ENCODE measurements at places on chromosomes 7 and 10.

GRCh38 chr7:100752994-100753393, 19.6 kb downstream of the ZAN start:
- no peak for DNase-seq

GRCh38 chr7:73918926-73919693, 58.2 kb downstream of the TMEM270 start:
- no peak for DNase-seq

GRCh38 chr10:16392531-16393069, 44.2 kb upstream of the PTER start:
- DNase-seq: no peak

DNA sequence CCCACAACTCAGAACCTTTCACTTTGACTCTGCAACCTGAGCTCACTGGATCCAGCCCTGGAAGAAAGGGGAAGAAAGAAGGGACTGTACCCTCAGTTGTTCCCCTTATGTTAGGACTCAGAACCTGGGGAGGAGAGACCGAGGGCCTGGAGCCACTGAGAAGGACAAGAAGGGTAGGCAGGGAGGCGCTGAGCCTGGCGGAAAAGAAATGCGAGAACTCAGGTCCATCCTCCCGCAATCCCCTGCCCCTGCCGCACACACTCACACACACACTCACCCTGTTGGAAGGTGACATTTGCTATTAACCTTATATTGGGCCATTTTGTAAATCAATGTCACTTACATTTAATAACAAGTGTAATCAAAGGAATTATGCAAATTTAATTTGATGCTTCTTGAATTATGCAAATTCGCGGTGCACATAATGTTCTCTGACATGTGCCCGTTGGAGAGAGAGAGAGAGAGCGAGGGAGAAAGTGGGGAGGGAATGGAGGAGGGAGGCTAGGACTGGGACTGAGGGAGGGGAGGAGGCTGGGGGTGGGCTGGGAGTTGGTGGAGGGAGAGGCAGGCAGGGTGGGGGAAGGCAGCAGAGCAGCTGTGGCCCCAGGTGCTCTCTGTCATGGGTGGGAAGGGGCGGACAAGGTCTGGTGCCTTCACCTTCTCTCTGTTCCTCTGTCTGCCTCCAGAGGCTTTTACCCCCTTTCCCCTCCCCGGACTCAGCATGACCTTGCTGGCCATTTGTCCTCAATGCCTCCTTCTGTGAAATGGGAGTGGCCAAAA, 99.6 kb upstream of the PAX2 start:
- no peak for DNase-seq

GRCh38 chr7:46368871-46369270, 447.8 kb upstream of the IGFBP3 start:
- DNase-seq: no peak

GRCh38 chr10:121405096-121405495, 193.1 kb downstream of the FGFR2 start:
- no peak for DNase-seq

GRCh38 chr7:25665374-25665773, 437.1 kb upstream of the NPVF start:
- DNase-seq: no peak

GRCh38 chr7:108246227-108246837, 116.2 kb upstream of the LAMB4 start:
- no peak for DNase-seq

GRCh38 chr10:6649903-6650302, 69.8 kb upstream of the PRKCQ start:
- DNase-seq: no peak

GRCh38 chr7:110317541-110318265, 773.2 kb upstream of the LRRN3 start:
- no peak for DNase-seq

GRCh38 chr7:123625254-123625653, 23.6 kb downstream of the ASB15 start:
- no peak for DNase-seq

DNA sequence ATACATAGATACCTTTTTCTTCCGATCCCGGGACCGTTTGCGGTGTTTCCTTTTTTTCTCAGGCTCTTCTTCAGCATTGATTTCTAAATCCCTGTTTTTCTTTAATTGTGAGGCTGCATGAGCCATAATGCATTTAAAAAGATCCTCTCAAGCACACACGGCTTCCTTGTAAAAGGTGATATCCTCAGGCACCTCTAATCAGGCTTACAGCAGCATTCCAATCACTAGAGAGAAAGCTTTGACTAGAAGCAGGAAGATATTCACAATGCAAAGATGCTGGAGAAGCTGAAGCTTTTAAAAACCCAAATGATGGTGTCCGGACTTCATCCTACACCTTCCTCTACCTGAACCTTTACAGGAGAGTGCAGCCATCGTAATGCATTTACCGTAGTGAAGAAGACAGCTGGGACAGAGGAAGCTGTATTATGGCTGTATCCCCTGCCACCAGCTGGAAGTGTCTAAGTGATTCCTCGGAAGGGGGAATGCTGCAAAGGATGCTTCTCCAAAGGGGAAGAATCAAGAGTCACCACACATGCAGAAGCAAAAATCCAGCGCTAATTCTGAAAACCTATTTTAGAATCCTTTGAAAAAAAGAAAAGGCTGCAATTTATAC, at the start of gene ANK3:
Gene ANK3, minus strand, starts transcription at position 463 of the 613 bp plus-strand sequence. Its CDS starts 337 bp downstream, at position 126.
- no peak for DNase-seq

GRCh38 chr10:125187238-125188194, 27.2 kb upstream of the CTBP2 start:
- no peak for DNase-seq

GRCh38 chr10:63697956-63698786, 177.0 kb downstream of the REEP3 start:
- DNase-seq: no peak

GRCh38 chr10:60252688-60253087, 137.0 kb downstream of the ANK3 start:
- no peak for DNase-seq

DNA sequence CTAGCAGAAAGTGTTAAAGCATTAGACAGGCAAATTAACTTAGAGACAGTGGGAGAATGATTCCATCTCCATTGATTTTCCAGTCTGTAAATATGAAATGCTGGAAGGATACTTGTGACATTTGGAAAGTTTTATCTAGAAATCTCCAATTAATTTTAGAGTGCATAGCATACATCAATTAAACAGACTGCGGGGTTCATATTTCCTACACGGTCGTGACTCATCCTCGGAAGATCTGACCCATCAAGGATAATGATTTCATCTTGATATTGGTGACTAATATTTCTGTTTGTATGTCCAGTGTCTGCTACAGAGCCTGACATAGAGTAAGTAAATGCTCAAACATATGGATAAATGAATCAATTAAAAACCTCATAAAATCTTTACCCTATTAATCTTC, 474.9 kb downstream of the KCNMA1 start:
- DNase-seq: no peak

GRCh38 chr10:17685233-17685840, 41.4 kb downstream of the STAM start:
- no peak for DNase-seq

- DNase-seq: no peak
These were observed 45.1 kb downstream of the AMZ1 start for GRCh38 chr7:2732959-2733584.

GRCh38 chr7:106139265-106140251, 27.4 kb upstream of the SYPL1 start:
- DNase-seq: no peak

- no peak for DNase-seq
These were observed 36.6 kb upstream of the PDLIM1 start for GRCh38 chr10:95327367-95327766.

- no peak for DNase-seq
These were observed 7.7 kb downstream of the NEURL1 start for GRCh38 chr10:103501186-103501585.

DNA sequence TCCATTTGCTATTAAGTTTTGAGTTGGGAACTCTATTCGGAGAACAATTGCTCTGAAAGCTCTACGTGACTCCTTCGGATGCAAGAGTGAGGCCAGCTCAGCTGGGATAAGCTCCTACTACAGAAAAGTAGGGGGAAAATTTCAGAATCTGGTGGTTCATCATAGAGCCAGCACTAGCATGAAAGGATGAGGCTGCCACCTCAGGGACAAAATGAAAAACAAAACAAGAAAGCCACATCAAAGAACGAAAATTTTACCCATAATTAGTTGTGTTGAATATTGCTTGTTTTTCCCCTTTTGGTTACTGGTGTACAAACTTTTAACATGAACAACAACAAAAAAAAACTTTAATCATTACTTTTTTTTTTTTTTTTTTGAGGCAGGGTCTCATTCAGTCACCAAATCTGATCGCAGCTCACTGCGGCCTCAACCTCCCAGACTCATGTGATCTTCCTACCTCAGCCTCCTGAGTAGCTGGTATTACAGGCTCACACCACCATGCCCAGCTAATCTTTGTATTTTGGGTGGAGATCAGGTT, 39.7 kb upstream of the NFE2L3 start:
- DNase-seq: no peak

- no peak for DNase-seq
These were observed 17.0 kb downstream of the TMEM130 start for GRCh38 chr7:98852826-98853225.

DNA sequence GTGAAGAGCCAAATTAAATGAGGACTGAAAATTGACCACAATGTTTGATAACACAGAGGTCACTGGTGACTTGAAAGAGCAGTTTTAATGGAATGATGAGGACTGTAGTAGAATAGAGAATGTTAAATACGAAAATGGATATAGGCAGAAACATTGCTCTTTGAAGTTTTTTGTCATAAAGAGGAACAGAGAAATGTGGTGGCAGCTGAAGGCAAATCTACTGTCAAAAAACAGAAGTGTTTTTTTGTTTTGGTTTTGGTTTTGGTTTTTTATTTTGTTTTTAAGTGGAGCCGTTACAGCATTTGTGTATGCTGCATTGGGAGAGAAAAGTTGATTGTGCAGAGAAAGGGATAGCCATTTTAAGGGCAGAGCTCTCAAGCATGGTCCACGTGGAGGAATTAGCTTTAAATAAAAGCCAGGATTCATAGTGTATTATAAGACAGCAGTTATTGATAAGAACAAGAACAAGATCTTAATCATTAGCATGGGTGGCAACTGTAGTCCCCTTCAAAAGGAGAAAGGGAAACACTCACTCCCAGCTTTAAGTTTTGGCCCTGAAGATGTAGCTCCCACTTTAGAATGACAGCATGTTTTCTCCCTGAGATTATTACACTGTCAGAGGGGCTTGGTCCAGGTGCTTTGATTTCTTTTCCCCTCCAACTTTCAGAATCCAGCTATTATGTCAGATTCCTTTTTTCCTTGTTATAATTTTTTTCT, 156.7 kb upstream of the BET1 start:
- DNase-seq: no peak

DNA sequence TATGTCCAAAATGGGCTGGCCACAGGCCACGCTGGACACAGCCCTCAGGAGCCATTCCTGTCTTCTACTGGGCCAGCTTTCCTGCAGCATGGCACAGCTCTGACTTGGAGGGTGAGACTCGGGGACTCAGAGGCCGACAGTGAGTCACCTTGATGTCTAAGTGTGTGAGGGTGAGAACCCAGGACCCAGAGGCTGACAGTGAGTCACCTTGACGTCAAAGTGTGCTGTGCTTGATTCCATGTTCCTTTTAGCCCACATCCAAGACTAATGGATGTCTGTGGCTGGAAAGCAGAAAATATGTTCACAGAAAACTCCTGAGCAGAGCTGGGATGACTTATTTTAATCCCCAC, 6.0 kb upstream of the FAM170B start:
- no peak for DNase-seq

DNA sequence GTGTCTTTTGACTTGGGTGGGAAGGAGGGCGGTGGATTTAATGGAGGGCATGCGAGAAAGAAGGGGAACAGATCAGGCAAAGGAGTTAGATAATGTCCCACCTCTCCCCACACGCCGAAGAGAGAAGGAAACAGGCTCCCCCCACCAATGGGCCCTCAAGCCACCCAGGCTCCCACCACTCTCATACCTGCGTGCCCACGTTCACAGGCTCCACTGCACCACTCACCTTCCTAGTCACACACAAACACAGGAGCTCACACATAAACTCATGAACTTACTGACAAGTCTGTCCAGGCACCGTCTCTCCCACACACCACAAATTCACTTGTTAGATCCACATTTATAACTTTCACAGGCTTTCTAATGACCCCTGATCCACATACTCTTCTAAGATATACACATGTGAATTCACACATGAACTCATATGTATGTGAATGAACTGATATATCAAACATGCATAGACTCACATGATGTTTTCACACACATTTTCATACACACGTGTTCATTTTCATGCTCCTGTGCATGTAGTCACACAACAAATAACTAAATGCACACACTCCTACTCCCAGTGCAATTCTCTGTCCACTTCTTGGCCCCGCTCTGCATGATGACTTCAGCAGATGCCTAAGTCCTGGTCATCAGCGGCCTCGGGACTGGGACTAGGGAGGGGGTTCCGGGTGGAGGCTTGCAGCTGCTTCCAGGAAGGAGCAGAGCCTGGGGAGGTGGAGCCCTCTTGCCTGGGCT, 1.5 kb downstream of the LZTS2 start:
- no peak for DNase-seq

DNA sequence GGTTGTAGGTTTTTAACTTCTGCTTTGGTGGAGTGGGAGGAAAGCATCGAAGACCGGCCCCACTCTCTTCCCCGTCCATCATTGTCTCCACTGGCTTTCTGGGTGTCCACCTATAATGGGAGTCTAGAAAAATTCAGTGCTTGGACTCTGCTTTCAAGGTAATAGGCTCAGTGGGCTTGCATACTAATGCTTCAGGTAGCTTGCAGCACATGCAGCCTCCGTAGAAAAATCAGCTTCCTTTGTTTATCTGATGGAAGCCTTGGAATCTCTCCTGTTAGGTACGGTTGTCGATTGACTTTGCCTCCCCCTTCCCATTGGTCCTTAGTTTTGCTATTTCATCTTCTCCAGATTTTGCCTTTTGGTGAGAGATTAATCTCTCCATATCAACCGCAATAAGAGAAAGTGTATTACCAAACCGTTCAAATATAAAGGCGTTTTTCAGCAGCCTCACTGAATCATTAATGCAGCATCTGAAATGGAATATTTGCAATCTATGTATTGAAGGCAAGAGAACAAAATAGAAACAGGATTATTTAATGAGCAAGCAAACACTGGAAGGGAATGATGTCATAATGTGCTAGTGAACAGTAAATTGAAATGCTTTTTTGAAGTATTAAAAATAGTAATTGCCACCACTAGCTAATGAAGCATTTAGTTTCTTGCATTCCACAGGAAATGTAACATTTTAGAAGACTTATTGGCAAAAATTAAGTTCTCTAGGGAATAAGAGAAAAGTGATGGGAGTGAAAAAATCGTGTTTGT, 944 bp downstream of the AVL9 start:
- DNase-seq: no peak

DNA sequence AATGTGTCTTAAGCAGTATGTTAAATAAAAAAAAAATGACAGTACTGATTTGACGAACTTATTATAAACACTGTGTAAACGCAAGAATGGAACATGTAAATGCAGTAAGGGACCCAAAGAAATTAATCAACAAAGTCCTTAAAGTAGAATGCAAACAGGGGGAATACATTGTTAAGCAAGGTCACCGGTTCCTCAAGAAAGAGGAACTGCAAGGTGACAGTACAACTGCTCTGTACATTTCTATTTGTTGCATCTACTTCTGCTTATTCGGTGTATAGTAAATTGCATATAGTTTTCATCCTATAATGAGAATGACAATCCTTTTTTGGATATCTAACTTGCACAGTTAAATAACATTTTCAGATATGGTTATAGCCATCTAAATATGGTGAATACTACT, 387.0 kb upstream of the SEMA3D start:
- no peak for DNase-seq
